Activated CD8-positive, alpha-beta memory T cell treated with anti-CD3 and anti-CD28 coated beads, Interleukin-2, amount 10 ng/mL, durations not matched to agents 7 days and 5 days (primary cell): ENCODE measurements at places on chromosomes 1 and 21.

DNA sequence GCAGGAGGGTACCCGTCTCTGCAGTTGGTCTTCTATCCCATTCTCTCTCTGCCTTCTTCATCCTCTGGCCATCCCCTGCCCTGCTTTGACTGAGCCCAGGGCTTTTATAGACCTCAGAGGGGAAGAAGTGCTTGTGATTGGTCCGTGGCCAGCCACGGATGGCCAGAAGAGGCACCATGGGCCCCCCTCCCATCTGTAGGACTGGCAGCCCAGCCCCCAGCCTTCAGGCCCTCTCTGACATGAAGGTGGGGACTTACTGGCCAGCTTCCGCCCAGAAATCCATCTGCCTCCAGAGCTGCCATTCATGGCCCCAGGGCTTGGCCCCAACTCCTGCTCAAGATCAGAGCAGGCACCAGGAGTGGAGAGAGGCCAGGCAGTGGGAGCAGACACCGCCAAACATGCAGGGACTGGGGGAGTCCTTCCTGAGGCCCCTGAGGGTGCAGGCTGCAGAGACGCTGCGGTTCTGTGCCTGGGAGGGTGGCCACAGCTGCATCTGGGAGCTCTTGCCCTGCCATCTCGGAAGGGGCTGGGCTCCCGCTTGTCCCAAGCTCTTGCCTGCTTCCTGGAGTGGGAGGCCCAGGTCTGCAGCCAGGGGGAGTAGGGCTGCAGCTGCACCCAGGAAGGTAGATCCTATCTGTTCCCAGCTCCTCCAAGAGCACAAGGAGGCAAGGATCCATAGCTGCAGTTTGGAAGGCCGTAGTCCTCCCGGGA lies 698.6 kb upstream of the B3GALT2 start:
- H3K4me3 ChIP-seq, result no peak overlapping the region
- H3K27me3 ChIP-seq, result no peaks in the 10 kb centered on the region
- H3K27ac ChIP-seq, result no peak overlapping the region
- peaks cover 6% of the 10 kb centered on the region for H3K36me3 ChIP-seq

DNA sequence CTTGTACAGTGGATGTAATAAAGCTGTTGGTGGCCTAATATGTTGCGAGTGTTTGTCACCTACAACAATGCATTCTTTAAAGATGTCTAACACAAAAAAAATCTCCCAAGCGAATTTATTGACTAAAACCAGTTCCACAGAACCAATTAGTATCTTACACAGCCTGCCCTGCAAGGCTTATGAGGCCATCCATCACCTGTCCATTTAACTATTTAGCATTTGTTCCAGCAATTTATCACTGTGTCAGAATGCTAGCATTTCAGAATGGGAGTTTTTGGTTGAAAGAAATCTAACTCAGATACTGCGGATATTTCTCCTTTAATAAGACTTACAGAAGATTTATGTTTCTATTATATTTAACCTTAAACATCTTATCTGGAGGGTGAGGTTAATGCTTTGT lies 831.1 kb upstream of the PRMT6 start:
- no peak overlapping the region for H3K27ac ChIP-seq
- no peak for DNase-seq
- H3K36me3 ChIP-seq, result no peaks in the 10 kb centered on the region
- H3K4me3 ChIP-seq, result no peak overlapping the region
- H3K4me1 ChIP-seq, result no peaks in the 10 kb centered on the region

- H3K27ac ChIP-seq, result no peak overlapping the region
- no peaks in the 10 kb centered on the region for H3K27me3 ChIP-seq
- H3K4me1 ChIP-seq, result peaks cover 48% of the 10 kb centered on the region
- no peak for DNase-seq
- H3K36me3 ChIP-seq, result peaks cover 29% of the 10 kb centered on the region
- no peak overlapping the region for H3K4me3 ChIP-seq
Measured at GRCh38 chr1:46612937-46613660, 3.5 kb downstream of the MOB3C start.

GRCh38 chr21:33149181-33149580 lies 79.2 kb downstream of the OLIG1 start:
- H3K27ac ChIP-seq, result no peak overlapping the region
- no peak overlapping the region for H3K4me3 ChIP-seq
- no peak for DNase-seq
- H3K36me3 ChIP-seq, result no peaks in the 10 kb centered on the region
- H3K4me1 ChIP-seq, result peaks cover 6% of the 10 kb centered on the region

GRCh38 chr21:15018382-15018781 lies 46.4 kb downstream of the NRIP1 start:
- no peak for DNase-seq
- no peaks in the 10 kb centered on the region for H3K27me3 ChIP-seq
- H3K4me1 ChIP-seq, result no peaks in the 10 kb centered on the region
- H3K27ac ChIP-seq, result no peak overlapping the region
- peaks cover 3% of the 10 kb centered on the region for H3K36me3 ChIP-seq

DNA sequence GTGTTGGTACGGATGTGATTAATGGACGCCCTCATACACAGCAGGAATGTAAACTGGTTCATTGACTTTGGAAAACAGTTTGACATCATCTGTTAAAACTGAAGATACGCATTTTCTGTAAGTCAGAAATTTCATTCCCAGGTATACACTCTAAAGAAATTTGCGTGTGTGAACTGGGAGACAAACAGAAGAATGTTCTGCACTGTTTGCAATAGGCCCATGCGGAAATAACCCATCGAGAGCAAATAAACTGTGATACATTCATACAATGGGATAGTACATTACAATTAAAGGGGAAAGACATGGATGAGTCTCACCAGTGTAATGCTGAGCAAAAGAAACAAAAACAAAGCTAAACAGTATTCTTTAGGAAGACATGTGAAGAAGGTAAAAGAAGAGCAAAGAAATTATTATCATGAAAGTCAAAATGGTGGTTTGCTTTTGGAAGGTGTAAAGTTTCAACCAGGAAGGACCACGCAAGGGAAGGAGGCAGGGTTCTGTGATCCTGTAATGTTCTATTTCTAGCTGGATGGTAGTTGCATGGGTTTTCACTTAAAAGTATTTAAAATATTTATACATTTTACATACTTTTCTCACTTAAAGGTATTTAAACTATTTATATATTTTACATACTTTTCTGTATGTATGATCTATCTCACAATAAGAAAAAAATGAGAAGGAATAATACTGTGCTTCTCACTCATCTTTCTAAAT lies 30.3 kb downstream of the INTS7 start:
- no peaks in the 10 kb centered on the region for H3K27me3 ChIP-seq
- no peak overlapping the region for H3K4me3 ChIP-seq
- no peak for DNase-seq
- no peak overlapping the region for H3K27ac ChIP-seq
- H3K4me1 ChIP-seq, result peaks cover 5% of the 10 kb centered on the region

- no peak overlapping the region for H3K4me3 ChIP-seq
- H3K36me3 ChIP-seq, result peaks cover 47% of the 10 kb centered on the region
- H3K27me3 ChIP-seq, result no peaks in the 10 kb centered on the region
Measured at GRCh38 chr1:225857256-225857655, 24.9 kb downstream of the TMEM63A start.

DNA sequence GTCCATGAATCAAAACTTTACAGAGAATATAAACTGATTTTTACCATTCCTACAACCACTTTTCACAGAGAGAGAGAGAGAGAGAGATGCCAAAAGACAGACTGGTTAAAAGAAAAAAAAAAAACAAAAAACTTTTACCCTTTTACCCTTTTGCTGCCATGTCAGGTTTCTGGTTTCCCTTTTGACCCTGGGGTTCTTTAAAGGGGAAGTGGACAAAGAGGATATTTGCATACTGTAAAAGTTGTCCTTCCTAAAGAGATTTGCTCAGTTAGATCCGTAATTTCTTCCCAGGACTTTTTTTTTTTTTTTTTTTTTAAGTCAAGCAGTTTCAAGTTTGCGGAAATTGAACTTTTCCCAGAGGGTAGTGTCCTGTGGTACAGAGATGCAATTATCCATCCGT lies 287.8 kb upstream of the RGS18 start:
- H3K27me3 ChIP-seq, result no peaks in the 10 kb centered on the region
- peaks cover 1% of the 10 kb centered on the region for H3K36me3 ChIP-seq
- no peak overlapping the region for H3K27ac ChIP-seq
- H3K4me3 ChIP-seq, result no peak overlapping the region
- DNase-seq, result no peak
- H3K4me1 ChIP-seq, result no peaks in the 10 kb centered on the region

- no peak overlapping the region for H3K27ac ChIP-seq
- peaks cover 46% of the 10 kb centered on the region for H3K36me3 ChIP-seq
- peaks cover 25% of the 10 kb centered on the region for H3K27me3 ChIP-seq
- peaks cover 21% of the 10 kb centered on the region for H3K4me1 ChIP-seq
- DNase-seq, result no peak
- no peak overlapping the region for H3K4me3 ChIP-seq
Measured at GRCh38 chr21:17709266-17709611, 96.5 kb upstream of the BTG3 start.

DNA sequence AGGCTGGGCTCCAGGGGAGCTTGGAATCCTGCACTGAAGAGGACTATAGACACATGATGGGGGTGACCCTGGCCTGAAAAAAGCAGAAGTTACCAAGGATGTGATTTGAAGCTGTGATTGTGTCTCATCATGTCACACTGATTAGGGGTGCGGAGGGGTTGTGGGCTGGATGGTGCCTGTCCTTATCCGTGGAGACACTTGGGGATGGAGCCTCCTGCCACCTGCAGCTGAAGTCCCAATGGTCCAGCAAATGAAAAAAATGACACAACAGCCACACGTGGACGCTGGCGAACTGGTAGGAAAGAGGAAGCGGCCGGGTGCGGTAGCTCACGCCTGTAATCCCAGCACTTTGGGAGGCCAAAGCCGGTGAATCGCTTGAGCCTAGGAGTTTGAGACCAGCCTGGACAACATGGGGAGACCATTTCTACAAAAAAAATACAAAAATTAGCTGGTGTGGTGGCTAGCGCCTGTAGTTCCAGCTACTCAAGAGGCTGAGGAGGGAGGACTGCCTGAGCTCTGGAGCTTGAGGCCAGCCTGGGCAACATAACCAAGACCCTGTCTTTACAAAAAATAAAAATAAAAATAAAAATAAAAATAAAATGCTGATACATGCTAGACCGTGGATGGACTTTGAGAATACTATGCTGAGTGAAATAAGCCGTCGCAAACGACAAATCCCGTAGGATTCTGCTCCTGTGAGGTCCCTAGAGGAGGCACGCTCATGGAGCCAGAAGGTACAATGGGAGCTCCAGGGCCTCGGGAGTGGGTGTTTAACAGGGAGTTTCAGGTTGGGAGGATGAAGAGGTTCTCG lies 838 bp upstream of the IBA57 start:
- peak overlapping the region; percentile 95 for H3K27ac ChIP-seq
- H3K4me3 ChIP-seq, result peak overlapping the region; percentile 85
- H3K36me3 ChIP-seq, result no peaks in the 10 kb centered on the region

- peaks cover 24% of the 10 kb centered on the region for H3K4me1 ChIP-seq
- no peak for DNase-seq
- no peaks in the 10 kb centered on the region for H3K27me3 ChIP-seq
- no peak overlapping the region for H3K4me3 ChIP-seq
Measured at GRCh38 chr21:21199342-21200102, 201.3 kb downstream of the NCAM2 start.

- no peaks in the 10 kb centered on the region for H3K27me3 ChIP-seq
- H3K4me3 ChIP-seq, result no peak overlapping the region
Measured at GRCh38 chr21:27805696-27806095, 838.8 kb upstream of the ADAMTS5 start.

- H3K27ac ChIP-seq, result no peak overlapping the region
- no peak overlapping the region for H3K4me3 ChIP-seq
- no peak for DNase-seq
- H3K36me3 ChIP-seq, result no peaks in the 10 kb centered on the region
- no peaks in the 10 kb centered on the region for H3K4me1 ChIP-seq
Measured at GRCh38 chr1:106536741-106537140, 519.7 kb upstream of the PRMT6 start.

DNA sequence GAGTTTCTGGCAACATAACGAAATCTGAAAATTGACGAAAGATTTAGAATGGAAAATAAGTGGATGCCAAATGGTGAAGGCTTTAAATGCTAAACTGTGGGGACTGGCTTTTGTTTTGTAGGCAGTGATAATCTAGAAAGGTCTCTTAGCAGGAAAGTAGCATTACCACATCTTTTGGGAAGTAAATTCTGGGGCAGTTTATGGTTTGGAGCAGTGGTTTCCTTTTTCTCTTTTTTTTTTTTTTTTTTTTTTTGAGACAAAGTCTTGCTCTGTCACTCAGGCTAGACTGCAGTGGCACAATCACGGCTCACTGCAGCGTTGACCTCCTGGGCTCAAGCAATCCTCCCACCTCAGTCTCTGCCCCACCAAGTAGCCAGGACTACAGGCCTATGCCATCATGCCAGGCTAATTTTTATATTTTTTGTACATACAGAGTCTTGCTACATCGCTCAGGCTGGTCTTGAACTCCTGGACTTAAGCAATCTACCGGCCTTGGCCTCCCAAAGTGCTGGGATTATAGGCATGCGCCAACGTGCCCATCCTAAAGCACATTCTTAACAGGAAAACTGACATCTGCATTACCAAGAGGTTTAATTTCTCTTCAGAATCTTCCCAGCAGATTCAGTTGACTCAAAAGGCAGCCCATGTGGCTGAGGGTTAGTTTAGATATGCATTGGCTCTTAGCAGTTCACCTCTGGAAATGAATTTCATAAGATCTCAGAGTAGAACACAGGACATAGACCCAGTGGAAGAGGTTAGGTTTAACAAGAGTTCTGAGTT lies 32.9 kb downstream of the C21orf91 start:
- DNase-seq, result no peak
- H3K36me3 ChIP-seq, result peaks cover 53% of the 10 kb centered on the region
- H3K27me3 ChIP-seq, result no peaks in the 10 kb centered on the region
- peaks cover 93% of the 10 kb centered on the region for H3K4me1 ChIP-seq
